ENCODE measurements at places on chromosomes 11 and 22.

DNA sequence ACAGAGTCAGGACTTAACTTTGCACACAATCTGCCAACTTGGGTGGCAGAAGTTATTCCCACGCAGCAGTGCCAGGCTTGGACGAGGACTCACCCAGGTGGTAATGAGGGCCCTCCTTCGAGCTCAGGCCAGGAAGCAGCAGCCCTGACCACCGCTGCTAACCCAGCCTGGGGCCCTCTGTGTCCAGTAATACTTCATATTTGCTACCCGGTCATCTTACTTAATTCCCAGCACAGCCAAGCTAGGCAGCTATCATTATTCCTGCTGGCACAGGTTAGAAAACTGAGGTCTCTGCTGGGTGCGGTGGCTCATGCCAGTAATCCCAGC lies 15.4 kb upstream of the LRP5 start:
- no peak for DNase-seq

DNA sequence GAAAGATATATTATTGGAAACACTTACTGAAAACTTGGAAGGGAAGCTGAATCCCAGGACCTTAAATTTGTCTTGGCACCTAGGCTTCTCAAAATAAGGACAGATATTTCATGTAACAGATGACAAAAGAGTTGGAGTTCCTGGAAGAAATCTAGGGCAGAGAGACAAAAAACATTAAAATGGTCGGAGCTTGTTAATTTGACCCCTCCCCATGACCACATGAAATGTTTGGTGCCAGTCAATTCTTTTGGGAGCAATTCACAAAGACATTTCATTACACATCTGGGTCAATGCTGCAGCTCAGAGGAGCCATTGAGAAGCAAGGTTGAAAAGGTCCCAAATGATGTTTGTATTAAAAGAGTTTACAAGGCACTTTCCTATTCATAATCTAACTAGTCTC lies 162.0 kb upstream of the GUCY1A2 start:
- no peak for DNase-seq

DNA sequence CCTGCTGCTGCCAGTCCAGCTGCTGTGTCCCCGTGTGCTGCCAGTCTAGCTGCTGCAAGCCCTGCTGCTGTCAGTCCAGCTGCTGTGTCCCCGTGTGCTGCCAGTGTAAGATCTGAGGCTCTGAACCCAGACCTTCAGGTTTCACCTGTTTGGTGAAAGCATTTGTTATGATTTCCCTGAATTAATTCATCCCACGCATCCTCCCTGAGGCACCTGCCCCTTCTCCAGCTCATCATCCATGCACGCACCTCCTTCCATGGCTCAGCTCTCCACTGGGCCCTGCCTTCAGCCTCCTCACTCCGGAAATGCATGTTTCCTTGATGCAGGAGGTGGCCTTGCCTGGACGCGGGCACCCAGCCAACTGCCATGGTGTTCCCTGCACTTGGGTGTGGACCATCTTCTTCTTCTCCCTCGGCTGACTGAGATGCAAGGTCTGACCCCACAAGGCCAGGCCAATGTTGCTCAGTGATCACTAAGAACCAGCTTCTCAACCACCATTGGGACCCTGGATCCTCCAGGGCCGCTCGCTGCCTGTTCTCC lies 788 bp downstream of the KRTAP5-10 start:
- no peak for DNase-seq

GRCh38 chr22:36457688-36458450 lies 23.6 kb downstream of the TXN2 start:
- DNase-seq = no peak

- no peak for DNase-seq
Observed at GRCh38 chr22:24001314-24001713, 3.9 kb downstream of the GSTT4 start.

DNA sequence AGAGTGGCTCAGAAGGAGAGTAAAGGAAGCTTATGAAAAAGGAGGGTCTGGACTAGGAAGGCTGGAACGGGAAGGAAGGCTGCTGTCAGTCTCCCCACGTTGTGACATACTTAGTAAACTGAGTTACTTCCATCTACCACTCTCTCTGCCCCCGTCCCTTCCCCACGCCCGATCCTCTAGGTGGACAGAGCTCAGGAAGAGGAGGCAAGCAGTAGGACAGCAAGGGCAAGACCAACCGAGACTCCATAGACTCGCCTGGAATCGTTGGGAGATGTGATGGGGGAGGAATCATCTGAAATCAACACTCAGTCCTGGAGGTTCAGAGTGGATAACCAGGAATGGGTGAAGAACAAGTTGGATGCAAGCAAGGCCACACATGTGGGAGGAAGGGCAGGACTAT lies 240.7 kb downstream of the BUD13 start:
- DNase-seq = no peak

- no peak for DNase-seq
Observed at GRCh38 chr11:71246559-71246958, 5.8 kb downstream of the SHANK2 start.

DNA sequence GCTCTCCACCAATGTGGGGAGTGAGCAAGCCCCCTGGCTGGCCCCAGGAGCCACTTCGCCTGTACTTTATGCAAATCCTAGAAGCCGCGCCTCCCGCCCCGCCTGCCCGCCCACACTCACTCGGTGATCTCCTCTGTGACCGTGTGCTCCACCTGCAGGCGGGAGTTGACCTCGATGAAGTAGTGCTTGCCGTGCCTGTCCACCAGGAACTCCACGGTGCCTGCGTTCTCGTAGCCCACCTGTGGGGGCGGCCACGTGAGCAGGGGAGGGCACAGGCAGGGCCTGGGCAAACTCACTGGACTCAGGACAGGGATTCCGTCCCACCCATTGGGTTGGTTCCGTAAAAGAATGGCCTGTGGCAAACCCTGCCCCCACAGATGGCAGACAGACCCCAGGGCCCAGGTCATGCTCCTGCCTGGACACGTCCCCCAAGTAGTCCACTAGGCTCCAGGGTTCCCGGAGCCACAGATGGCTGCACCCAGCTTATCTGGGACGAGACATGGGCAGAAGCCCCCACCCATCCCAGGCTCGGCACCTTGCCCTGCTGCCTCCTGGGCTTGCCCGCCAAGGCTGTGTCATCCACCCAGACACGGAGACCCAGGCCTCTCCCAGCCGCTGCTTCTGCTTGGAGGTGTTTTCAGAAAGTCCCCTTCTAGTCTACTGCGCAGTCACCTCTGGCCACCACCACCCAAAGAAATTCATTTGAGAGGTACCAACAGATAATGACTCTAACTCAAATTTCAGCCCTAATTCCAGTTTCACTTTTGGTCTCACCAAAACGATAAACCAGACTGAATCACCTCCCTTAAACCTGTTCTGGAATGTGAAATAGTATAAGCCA lies 12.1 kb downstream of the LRFN4 start:
- DNase-seq = peak; percentile 82

DNA sequence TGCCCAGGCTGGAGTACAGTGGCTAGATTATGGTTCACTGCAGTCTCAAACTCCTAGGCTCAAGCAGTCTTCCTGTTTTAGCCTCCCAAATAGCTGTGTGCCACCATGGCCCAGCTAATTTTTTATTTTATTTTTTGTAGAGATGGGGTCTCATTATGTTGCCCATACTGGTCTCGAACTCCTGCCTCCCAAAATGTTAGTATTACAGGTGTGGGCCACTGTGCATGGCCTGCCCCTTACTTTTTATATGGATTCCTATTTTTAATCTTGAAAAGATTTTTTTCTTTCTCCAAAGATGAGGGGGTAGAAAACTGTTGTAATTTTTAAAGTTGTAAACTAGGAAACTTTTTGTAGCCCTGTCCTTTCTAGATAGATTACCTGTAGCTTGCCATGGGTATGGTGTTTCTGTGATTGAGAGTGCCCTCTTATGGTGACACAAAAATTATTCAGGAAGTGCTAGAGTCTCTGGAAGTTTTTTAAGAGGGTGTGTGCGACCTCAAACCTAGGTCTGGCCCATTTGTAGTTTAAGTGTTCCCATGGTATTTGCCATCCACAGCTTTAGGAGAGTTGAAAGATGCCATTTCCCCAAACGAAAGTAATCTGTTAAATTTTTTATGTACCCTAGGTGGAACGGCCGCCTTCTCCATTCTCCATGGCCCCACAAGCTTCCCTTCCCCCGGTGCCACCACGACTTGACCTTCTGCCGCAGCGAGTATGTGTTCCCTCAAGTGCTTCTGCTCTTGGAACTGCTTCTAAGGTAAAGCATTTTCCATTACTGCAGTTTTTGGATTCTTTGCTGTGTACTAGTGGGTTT lies 32.4 kb downstream of the MCAM start:
- DNase-seq = peak; percentile 34

GRCh38 chr22:45868571-45869339 lies 108.2 kb downstream of the WNT7B start:
- DNase-seq = no peak

DNA sequence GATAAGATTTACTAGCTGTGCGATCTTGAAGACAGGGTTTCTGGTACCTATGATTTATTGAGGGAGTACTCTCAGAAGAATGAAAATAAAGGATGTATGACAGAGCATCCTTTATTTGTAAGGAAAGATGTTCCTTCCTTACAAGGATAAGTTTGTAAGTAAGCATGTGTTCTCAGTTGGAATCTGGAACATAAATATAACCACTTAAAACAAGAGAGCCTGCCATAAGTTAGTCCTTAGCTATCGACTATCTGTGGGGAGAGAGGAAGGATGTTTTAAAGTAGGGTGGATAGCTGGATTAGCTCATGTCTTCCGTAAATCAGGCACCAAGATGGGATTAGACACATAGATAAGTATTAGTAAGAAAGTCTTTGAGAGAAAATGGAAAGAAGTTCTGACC lies 192.6 kb upstream of the CARD18 start:
- no peak for DNase-seq

GRCh38 chr11:114432893-114433292 lies 6.4 kb upstream of the REXO2 start:
- no peak for DNase-seq

DNA sequence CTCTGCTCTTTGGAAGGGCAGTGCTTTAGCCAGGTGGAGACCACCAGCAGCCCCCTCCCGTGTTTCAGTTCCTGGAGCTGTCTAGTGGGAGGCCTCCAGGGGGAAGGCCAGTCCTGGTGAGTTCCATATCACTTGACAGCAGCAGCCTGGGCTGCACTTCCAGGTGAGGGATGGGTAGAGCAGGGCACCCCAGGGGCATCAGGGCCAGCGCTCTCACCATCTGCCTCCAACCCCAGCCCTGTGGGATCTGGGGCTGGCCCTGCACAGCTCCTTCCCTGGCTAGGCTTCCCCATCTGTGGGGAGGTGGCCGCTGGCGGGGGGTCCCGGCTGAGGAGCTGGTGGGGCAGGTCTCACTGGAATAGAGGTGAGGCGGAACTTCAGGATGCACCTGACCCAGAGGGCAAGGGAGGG lies 60.5 kb downstream of the MORC2 start:
- no peak for DNase-seq

- DNase-seq = no peak
Observed at GRCh38 chr11:11389238-11389637, 36.2 kb upstream of the CSNK2A3 start.

DNA sequence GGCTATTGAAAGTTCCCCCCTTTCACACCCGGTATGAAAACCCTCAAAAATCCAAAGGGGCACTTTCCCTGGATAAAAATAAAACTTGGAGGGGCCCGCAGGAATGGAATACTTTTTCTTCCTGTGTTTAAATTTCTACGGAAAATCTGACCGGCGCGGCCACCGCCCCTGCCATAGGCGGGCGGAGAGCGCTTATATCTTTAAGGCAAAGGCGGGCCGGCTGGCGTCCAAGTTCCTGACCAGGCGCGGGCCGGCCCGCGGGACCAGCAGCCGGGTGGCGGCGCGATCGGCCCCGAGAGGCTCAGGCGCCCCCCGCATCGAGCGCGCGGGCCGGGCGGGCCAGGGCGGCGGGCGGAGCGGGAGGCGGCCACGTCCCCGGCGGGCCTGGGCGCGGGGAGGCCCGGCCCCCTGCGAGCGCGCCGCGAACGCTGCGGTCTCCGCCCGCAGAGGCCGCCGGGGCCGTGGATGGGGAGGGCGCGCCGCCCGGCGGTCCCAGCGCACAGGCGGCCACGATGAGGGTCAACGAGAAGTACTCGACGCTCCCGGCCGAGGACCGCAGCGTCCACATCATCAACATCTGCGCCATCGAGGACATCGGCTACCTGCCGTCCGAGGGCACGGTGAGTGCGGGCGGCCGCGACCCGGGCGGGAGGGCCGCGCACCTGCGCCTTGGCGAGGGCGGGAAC lies at the start of gene ANO1:
Gene ANO1, plus strand, starts transcription at position 223 of the 686 bp plus-strand sequence. Its CDS starts 290 bp downstream, at position 513.
- DNase-seq = no peak

DNA sequence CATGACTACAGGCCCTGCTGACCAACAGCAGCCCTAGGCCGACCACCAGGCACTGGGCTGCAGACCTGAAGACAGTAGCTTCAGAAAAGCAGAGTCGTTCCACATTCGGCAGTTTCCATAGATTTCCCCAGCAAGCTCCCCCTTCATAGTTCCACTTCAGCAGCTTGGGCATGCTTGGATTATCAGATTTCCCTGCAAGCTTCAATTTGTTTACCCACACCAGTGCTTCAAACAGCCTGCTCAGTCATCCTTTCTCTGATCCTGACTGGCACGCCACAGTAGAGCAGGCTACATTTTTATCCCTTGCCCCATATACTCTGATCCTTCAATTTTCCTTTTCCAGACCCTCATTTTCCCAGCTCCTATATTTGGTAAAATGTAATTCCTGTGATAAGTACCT lies 51.1 kb upstream of the CFAP300 start:
- peak; percentile 60 for DNase-seq

- DNase-seq = no peak
Observed at GRCh38 chr11:62399878-62400266, 19.0 kb upstream of the SCGB1A1 start.

- DNase-seq = no peak
Observed at GRCh38 chr22:26665813-26666231, 8.4 kb downstream of the MIAT start.

Measured in HepG2 (cell line).